ENCODE measurements at places on chromosomes 13 and 19. TPM values are rescaled to one million over a fixed set of nuclear protein-coding genes. Genes with fewer than 3 reads are reported as not detected.

DNA sequence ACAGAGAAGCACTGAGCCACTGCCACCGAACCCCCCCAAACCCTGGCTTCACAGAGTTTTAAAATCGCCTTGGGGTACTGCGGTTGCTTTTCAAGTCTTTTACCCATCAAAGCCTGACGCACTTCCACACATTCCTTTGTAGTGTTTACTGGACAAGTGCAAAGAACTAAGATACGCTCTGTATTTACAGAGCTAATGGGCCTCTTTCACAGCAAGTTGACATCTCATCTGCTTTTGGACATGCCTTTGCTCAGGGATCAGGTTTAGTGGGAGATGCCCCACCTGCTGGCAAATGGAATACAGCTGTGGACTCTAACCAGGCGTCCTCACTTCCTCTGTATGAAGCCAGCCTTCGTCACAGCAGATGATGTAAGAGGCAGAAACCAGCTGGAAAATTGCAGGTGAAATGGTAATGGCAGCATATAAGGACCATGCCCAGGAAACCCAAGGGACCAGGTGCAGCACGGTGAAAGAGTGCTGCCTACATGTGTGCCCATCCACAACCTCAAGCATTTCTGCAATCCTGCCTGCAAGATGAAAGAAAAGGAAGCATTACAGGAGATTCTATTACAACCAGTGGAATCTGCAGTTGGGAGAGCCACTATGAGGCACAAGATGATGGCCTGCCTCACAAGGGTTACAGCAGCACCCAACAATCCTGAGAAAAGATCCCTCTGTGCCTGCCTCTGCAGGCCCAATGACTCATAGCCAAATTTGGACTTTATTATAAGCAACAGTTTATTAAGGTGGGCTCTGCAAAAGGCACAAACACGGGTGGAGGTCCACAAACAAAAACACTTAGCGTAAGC is 34.7 kb downstream of the BRD4 start:
- peaks cover 3% of the 10 kb centered on the region for H3K36me3 ChIP-seq
- H3K27me3 ChIP-seq: no peaks in the 10 kb centered on the region
- no peak for DNase-seq
- H3K4me1 ChIP-seq: peaks cover 52% of the 10 kb centered on the region
- peak overlapping the region; percentile 40 for H3K4me3 ChIP-seq

DNA sequence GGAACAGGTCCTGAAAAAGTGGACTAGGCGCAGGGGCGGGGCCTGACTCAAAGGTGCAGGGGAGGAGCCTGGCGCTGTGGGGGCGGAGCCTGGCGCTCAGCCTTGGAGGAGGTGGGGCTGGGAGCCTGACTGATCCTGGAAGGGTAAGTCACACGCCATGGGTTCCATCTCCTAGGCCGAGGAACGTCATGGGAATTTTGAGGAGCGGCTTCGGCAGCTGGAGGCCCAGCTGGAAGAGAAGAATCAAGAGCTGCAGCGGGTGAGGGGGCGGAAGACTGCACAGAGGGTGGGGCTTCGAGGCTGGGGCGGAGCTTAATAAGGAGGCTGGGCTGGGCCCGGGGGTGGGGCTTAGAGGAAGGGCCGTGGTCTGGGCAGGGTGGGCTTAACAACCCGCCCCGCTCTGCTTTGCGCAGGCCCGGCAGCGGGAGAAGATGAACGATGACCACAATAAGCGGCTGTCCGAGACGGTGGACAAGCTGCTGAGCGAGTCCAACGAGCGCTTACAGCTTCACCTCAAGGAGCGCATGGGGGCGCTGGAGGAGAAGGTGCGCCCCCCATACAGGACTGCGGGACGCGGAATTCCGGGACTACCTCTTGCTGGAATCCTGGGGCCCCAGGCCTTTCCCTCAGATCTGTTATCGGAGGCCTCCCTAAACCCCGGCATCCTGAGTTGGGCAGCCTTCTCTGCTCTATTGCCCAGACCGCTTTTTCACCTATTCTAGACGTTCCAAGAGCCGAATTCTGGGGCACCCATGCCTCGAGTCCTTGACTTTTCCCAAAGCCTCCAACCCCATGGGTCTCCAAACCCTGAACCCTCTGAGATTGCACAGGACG is 14.5 kb downstream of the PPFIA3 start:
- H3K4me1 ChIP-seq: peaks cover 12% of the 10 kb centered on the region
- H3K27me3 ChIP-seq: no peaks in the 10 kb centered on the region
- H3K4me3 ChIP-seq: no peak overlapping the region
- peaks cover 10% of the 10 kb centered on the region for H3K36me3 ChIP-seq
- no peak overlapping the region for H3K27ac ChIP-seq

DNA sequence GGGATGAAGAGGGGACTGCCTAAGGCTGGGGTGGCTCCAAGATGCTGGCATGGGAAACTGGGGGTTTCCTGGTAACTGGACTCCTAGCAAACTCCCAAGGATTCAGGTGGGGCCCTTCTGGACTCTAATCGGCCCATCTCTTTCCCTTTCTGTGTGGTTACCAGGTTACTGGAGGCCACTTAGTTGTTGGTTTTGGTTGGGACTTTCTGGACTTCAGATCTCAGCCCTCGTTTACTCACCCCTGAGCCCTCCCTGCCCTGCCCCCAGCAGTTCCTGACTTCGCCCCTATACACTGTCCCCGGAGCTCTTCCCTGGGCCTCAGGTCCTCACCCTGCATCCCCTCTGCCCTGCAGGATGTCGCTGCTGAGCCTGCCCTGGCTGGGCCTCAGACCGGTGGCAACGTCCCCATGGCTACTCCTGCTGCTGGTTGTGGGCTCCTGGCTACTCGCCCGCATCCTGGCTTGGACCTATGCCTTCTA is 328 bp downstream of the CYP4F12 start:
- H3K4me3 ChIP-seq: no peak overlapping the region
- H3K27me3 ChIP-seq: no peaks in the 10 kb centered on the region
- no peak overlapping the region for H3K27ac ChIP-seq
- H3K4me1 ChIP-seq: no peaks in the 10 kb centered on the region

DNA sequence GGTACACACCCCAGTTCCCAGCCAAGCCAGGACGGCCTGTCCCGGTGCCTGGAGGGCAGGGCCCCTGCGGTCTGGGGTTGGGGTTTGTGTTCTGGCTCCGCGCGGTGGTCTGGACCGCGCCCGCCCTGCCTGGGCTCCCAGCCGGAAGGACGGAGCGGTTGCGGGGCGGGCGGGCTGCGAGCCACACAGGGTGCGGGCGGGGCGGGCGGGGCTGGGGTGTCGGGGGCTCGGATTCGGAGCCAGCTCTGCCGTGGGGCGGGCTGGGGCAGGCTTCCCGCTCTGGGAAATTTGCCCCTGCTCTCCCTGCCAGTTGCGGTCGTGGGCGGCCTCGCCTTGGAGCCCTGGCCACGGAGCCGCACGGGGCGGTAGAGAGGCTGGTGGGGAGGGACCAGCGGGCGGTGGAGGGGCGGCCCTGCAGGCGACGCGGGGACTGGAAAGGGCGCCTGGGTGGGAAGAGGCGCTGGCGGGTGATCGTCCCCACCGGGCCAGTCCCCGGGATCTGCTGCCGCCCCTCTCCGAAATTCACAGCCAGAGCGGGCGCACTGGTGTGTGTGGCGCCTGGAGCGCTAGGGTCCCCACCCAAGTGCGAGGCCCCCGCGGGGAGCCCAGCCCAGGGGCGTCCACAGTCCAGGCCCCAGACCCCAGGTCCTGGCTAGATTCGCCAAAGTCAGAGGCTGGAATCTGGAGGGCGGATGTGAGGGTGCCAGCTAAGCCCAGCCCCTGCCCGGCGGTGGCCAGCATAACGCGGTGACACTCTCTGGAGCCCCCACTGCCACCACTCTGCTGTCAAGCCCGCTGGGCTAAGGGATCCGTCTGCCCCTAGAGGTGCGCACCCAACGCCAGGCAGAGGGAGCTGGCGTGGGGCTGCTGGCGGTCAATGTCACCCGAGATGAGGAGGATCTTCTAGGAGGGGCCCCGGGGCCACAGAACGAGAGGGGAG is 11.0 kb upstream of the ZNF492 start:
- no peaks in the 10 kb centered on the region for H3K27me3 ChIP-seq
- H3K36me3 ChIP-seq: peaks cover 9% of the 10 kb centered on the region
- no peak overlapping the region for H3K4me3 ChIP-seq
- no peak for DNase-seq

GADD45B gene
- total RNA-seq: 4.1 TPM

SYCN gene
- not detected for total RNA-seq

Measured in neural crest cell (in vitro differentiated cells).